Activated T-cell treated with anti-CD3 and anti-CD28 coated beads for 1 hour (primary cell): ENCODE measurements at places on chromosomes 4 and X.
A peak's percentile ranks its signal among the peaks of the same experiment; 100 is the strongest.

DNA sequence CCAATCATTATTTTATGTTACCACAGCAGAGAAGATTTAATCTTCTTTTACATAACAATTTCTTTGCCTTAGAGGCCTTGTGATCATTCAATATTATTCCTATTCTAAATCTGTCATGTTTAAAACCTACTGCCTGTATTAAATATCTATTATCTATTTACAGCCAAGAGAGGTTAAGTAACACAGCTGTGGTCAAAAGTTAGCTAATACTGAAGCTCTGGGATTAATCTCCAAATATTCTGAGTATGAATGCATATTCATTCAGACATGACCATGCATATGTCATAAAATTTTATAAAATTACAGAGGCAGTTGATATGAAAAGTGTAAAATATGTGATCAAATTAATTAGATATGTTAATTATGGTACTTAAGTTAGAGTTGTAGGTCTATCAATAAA is 187.9 kb upstream of the MAB21L2 start:
- DNase-seq: no peak

DNA sequence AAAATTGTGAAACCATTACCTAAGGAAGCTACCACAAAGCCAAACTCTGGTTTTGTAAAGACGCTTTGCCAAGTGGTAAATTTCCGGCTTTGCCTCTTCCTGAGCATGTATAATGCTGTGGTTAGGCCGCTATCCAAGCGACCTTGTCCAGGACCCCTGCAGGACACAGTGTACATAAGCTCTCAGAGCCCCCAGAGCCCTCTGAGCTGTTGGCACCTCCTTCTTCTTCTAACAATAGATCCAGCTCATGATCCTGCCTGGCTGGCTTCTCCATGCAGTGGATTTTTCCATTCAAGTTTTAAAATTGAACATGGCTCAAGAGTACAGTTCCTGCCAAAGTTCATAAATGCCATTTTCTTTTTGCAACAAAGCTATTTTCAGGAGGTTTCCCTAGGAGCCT is 326.7 kb downstream of the MAPK10 start:
- DNase-seq: no peak

DNA sequence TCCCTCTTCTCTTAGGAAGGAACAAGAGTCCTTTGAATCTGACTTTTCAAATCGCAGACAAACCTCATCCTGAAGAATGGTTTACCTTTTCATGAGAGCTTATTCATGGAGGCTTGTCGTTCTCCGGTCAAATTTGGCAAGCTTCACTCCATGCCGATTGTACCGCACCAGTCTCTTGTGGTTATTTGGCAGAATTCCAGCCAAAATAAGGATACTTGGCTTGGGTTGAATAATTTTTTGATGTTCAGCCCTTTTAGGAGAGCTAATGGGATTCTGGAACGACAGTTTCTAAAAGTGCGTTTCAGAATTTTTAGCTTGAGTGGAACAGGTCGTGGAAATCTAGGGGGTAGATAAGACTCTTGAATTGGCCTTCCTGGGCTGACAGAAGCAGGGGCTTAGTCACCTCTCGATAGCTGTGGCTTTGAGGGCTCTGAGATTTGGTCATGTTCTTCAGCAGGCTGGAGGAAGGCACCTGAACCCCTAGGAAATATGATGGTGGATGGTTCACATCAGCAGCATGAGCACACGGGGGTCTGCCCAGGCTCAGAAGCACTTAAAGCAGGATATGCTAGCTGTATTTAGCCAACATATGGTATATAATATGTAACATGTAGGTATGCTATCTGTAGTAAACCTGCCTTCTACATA is 1.5 kb downstream of the KLHL2 start:
- no peak for DNase-seq

DNA sequence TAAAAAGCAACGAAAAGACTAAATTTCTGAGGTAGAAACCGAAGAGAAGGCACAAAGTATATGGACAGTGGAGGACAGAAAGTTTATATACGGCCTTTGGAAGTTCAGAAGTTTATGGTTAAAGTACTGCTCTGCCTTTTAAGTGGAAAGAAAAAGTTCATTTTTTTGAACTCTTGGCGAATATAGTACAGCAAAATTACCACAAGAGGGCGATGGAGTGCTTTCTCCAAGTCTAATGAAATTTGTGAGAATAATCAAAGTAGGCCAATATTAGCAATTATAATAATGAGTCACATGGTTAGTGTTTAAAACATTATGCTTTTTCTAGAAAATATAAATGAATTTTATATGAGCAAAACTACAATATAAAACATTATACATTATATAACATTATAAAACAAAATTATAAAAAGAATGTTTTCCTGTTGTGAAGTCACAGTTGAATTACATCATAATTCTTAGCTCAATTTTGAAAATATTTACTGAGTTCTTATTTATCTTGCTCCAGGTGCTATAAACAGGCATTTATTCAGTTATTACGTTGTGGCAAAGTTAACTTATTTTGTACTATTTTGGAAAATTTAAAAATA is 136.2 kb upstream of the BMPR1B start:
- no peak for DNase-seq

GRCh38 chr4:4599481-4600275 is 57.8 kb upstream of the STX18 start:
- no peak for DNase-seq

- DNase-seq: no peak
These were observed 19.9 kb upstream of the PPP3CA start for GRCh38 chr4:101367201-101367600.

- DNase-seq: no peak
These were observed 39.6 kb downstream of the FAM47C start for GRCh38 chrX:37047776-37048175.

DNA sequence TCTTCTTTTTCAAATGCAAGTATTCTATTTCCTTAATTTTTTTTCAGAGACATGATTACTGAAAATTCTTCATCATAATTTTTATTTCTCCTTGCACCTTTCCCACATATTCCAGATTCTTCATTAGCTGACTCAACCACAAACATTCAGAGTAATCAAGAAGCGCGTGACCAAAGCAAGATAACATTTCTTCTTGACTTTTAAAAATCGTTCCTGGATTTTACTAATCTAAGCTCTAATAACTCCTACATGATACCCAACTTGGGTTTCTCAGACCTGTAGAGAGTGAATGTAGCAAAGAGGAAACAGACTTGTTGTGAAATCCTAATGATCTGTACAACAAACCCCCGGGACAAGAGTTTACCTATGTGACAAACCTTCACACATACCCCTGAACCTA is 615.0 kb downstream of the TMA16 start:
- DNase-seq: no peak

GRCh38 chr4:26362745-26363439 is 42.1 kb downstream of the RBPJ start:
- no peak for DNase-seq

DNA sequence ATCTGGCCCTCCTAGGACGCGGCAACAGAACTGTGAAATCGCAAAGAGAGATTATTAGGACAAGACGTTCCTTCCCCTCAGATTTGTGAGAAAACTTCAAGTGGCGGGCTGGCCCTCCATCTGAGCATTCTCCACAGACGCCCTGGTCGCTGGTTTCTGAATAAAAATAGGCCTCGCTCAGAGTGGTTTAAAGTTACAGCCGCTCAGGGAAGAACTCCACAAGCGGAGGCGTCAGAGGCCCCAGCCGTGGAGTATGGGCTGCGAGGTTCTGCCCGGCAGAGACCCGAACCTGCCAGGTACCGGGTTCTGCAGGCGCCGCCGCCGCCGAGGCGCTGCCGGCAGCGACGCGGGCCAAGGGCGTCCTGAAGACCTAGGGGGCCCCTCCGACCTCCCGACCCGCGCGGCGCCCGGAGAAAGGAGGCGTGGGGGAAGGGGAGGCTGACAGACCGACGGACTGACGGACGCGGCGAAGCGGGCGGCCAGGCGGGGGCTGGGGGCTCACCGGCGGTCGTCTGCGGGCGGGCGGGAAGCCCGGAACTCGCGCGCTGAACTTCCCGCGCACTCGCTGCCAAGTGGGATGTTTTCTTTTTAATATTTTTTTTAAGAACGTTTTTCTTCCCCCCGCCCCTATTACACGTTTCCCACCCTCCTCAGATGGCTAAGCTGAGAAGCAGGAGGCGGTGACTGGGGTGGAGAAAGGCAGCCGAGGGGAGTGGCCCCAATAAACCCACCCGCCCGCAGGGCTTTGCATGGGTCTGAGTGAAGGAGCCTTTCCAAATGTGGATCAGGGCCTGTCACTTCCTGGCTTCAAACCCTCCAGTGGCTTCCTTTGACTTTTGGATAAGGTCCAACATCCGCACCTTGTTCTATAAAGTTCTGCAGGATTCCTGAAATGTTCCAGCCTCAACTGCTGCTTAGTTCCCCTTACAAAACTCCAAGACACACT is at the start of gene PABPC4L:
Gene PABPC4L (minus strand): TSS at position 574 of the 946 bp plus-strand sequence. CDS start 770 bp downstream, outside the sequence.
- no peak for DNase-seq

DNA sequence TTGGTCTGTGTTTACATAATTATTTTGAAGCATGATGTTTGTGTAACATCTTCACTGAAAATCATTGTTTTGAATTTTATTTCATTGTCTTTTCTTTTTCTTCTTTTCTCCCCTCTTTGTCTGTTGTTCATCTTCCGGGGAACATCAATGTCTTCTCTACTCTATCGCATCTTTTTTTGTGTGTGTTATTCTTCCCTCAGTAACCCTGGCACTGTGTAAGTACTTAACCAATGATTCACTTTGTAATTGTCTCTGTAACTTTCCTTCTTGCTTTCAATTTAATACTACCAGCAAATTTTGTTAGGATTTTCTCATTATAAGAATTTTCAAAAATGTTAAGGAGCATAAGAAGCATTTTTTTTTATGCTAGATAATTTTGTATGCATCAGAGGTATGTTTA is 130.8 kb downstream of the PDLIM5 start:
- DNase-seq: no peak

GRCh38 chr4:88659890-88660208 is 37.8 kb downstream of the NAP1L5 start:
- DNase-seq: no peak

DNA sequence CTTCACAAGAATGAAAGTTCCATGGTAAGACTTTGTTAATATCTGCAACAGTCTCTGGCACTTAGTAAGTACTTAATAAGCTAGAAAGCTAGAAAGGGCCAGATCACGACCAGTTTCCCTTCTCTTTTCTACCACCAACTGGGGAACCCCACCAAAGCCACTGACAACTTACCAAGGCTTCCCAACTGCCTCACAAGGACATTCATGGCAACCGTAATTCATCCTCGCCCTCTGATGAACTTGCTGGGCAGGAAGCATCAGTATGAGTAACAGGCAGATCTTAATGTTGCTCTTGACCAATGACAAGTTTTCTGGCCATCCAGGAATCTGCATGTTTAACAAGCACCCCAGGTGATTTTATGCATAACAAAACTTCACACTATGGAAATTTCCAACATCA is 23.2 kb upstream of the ZCCHC13 start:
- DNase-seq: no peak

DNA sequence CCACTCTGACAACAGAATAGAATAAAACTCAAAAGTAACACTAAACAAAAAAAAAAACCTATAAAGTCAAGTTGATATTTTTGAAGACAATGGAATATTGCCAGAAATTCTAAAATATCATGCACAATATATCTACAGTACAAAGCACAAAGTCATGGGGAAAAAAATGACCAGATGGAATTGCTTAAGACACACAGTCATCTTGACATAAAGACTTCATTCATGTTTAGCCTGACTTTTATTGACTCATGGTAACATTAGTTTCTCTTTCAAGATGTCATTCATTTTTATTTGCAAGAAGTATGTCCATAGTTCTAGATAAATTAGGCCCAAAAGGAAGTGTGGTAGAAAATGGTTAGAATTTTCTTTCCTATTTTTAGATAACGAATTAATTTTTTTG is 259.1 kb downstream of the CAMK2D start:
- no peak for DNase-seq

- peak; percentile 2 for DNase-seq
These were observed 30.1 kb upstream of the SPARCL1 start for GRCh38 chr4:87559090-87559837.

- no peak for DNase-seq
These were observed 7.3 kb upstream of the HMGB3 start for GRCh38 chrX:150975655-150976390.

- no peak for DNase-seq
These were observed 48.6 kb upstream of the CXCL8 start for GRCh38 chr4:73691759-73692158.
